ENCODE measurements at places on chromosomes 4 and X. TPM values are rescaled to one million over a fixed set of nuclear protein-coding genes. Genes with fewer than 3 reads are reported as not detected.

PDLIM3 gene
- total RNA-seq, result not detected

SULT1E1 gene
- not detected for total RNA-seq

PARM1 gene
- total RNA-seq, result not detected

GYPE gene
- total RNA-seq, result not detected

CT45A2 gene
- not detected for total RNA-seq

XAGE2 gene
- total RNA-seq, result not detected

CCDC110 gene
- not detected for total RNA-seq

STAP1 gene
- total RNA-seq, result 36.9 TPM

PAGE2 gene
- total RNA-seq, result not detected

NHS gene
- total RNA-seq, result 5.6 TPM

TMPRSS11D gene
- total RNA-seq, result not detected

SPATA18 gene
- total RNA-seq, result 0.56 TPM

H2BW2 gene
- not detected for total RNA-seq

SPP1 gene
- total RNA-seq, result 0.63 TPM

CACNA1F gene
- 0.22 TPM for total RNA-seq

ARHGEF6 gene
- total RNA-seq, result 97.4 TPM

BRS3 gene
- not detected for total RNA-seq

MAGEC2 gene
- not detected for total RNA-seq

FAM9C gene
- 0.05 TPM for total RNA-seq

RHOXF2B gene
- total RNA-seq, result not detected

ENOPH1 gene
- 36.3 TPM for total RNA-seq

ELF4 gene
- 38.8 TPM for total RNA-seq

NEUROG2 gene
- total RNA-seq, result not detected

TRIML2 gene
- total RNA-seq, result not detected

MMRN1 gene
- 0.27 TPM for total RNA-seq

LINC00632 gene
- 6.7 TPM for total RNA-seq

BGN gene
- total RNA-seq, result not detected

PRRG3 gene
- total RNA-seq, result not detected

GRPR gene
- total RNA-seq, result not detected

FNIP2 gene
- total RNA-seq, result 19.7 TPM

ENPEP gene
- 1.1 TPM for total RNA-seq

TCEAL7 gene
- not detected for total RNA-seq

AREG gene
- total RNA-seq, result 0.27 TPM

GATB gene
- 17.7 TPM for total RNA-seq

PHKA2 gene
- 19.8 TPM for total RNA-seq

TBL1X gene
- total RNA-seq, result 26.0 TPM

SCML1 gene
- total RNA-seq, result 0.93 TPM

TMEM271 gene
- not detected for total RNA-seq

AFF2 gene
- 3.4 TPM for total RNA-seq

SCARB2 gene
- 11.2 TPM for total RNA-seq

PNCK gene
- not detected for total RNA-seq

ZNF157 gene
- total RNA-seq, result 0.15 TPM

RTL9 gene
- not detected for total RNA-seq

Measured in T-helper 1 cell treated with Interleukin-12 subunit alpha and Interleukin-12 subunit beta and Interleukin-4 antibody, amounts not matched to agents 30 ng/mL and 1 ng/mL, for 36 hours (primary cell).